Cardiac muscle cell (in vitro differentiated cells and primary cell): ENCODE measurements at places on chromosomes 3 and 15.
A peak's percentile ranks its signal among the peaks of the same experiment; 100 is the strongest.

DNA sequence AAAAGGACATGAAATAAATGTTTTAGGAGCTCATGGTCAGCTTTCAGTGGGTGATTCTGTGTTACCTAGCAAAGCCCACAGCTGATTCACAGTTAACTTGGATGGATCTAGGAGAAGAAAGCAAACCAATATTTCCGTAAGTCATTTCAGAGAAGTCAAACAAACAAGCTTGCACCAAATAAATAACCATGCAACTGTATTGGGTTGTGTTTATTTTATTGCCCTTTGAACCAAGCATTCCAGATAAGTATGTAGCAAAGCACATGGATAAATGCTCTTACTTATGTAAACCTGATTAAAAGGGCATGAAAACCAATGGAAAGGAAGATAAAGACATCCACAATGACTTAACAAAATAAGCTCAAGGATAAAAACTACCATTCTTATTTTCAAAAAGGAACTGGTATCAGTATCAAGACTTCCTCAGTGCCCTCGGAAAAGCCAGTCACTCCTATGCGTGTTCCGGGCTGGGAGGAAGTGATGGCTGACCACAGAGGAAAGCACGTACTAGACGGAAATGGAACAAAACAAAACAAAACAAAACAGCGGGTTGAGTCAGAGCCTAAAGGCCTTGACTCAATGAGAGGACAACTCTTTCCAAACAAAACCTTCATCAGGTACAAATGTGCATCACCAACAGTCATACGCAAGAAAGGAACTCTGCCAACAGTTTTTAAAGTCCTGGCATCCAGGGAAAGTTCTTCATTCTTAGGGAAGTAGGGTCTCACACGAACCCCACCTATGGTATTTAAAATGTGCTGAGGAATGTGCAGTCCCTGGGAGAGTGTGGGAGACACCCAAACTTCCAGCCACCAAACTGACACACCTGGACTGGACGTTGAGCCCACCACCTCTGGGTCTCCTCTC lies 103.3 kb downstream of the SNRK start:
- no peak for DNase-seq

GRCh38 chr15:89756897-89757296 lies 5.8 kb upstream of the MESP1 start:
- DNase-seq: no peak

DNA sequence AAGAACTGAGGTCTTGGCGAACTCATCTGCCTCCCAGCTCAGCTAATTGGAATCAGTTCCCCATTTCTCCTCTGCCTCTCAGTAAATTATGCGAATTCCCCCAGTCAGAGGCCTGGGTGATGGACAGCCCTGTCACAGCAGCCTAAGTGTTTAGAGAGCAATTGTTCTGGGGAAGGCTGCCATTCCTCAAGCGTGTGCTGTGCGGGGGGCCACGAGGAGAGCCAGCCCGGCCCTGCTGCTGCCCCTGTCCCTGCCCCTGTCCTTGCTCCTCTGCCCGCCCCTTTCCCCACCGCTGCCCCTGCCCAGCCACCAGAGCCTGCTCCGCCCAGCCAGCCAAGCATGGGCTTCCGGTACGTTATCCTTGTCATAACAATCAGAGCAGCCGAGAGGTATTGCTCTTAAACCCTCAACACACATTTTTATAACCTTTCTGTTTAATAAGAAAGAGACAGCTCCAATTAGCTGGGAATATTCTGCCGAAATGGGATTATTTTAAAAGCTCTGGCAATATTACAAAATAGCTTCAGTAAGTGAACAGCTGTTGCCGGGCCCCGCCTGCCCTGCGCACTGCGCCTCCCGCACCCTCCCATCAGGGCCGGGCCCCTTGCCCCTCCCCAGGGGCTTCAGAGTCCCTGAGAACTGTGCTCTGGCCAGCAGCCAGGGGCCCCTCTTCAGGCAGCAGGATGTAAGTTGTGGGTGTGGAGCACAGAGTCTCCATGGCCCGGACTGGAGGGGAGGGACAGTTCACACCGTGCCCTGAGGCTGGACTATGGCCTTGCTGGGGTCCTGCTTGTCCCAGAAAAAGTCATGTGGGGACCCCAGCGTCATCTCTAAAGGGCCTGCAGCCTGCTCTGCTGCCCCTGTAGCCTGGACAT lies 12.4 kb upstream of the CACNA2D2 start:
- DNase-seq: peak; percentile 94

GRCh38 chr15:48634893-48635292 lies 10.6 kb downstream of the FBN1 start:
- peak; percentile 54 for DNase-seq

- DNase-seq: no peak
These were observed 2.9 kb downstream of the CADM2 start for GRCh38 chr3:84961521-84962255.

DNA sequence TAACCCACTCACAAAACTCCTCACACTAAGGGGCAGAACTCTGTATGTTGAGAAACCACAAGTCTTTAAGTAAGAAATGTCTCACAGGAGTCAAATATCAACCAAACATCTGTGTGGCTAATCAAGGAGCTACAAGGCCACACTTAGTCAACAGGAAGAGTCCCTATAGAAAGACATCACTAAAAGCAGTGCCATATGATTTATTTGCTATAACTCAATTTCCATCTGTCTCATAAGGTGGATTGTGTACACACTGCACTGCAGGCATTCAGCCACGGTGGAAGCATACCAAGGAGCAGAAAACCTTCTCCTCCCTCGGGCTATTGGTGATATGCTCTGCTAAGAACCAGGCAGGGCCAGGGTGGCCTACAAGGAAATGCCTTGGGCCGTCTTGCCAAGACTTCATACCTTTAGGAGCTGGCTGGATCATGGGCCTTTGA lies 197.6 kb upstream of the CFAP20DC start:
- DNase-seq: no peak

DNA sequence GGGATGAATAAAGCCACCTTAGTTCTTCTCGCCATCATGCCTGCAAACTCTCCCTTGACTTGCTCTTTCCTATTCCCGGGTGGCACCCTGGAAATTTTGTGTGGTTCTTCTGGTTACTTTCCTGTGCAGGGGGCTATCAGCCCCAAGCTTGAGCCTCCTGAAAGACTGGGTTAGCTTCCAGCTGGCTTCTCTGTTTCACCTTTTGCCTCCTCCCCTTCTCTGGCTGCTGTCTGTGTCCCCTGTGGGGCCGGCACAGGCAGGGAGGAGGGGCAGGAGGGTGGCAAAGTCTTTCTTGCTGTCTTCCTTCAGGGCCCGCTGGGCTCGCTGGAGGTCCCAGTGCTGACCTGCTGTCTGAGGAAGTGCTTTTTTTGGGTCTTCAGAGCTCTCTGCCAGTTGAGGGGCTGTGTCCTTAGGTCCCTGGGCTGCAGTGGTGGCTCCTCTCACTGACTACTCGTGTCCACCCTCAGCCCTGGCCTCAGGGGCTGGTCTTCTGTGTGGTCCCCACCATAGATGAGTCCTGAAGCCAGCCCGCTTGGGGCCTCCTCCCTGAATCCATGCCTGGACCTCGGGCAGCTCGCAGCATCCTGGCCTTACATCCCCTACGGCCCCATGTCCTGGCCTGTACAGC lies 196.5 kb downstream of the KLF13 start:
- DNase-seq: no peak

- peak; percentile 85 for DNase-seq
These were observed at the start of the genes LRRC34 and LRRIQ4 for GRCh38 chr3:169812332-169813235. TSS of gene LRRC34 (minus strand) at chr3:169812904. CDS start at chr3:169812548, 356 bp downstream. TSS of gene LRRIQ4 (plus strand) at chr3:169812870. CDS start at chr3:169821922, 9,052 bp downstream.

DNA sequence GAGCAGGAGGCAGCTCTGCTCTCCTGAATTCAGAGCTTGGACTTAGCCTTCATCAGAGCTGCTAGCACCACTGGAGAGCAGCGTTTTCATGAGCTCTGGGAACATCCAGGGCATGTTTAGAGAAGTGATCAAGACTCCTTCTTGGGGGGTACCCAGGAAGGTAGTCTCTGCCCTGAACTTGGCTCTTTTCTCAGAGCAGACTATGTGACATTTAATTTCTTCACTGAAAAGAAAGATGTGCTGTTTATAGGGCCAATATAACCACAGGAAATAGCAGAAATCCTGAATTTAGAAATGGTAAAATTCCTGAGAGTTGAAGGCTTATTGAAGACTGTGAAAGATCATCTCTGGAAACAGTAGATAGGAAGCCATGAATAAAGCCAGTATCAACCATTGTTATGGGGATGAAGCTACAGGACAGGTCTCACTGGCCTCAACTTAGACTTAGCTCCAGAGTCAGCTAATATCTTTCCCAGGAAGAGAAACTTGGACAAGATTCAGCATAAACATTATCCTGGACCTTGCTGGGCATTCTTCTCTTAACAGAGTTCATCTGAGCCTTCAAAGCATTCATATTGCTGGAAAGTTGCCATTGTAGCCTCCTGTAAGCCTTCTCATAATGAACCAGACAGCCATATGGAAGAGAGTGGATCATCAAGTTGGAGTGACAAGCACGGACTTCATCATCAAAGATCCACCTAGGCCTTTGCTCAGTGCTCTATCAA lies 386.6 kb upstream of the THBS1 start:
- peak; percentile 55 for DNase-seq

- DNase-seq: no peak
These were observed 21.0 kb downstream of the MIX23 start for GRCh38 chr3:122362026-122362425.

- DNase-seq: no peak
These were observed 28.8 kb downstream of the ATG7 start for GRCh38 chr3:11300970-11301369.

GRCh38 chr15:84981711-84982300 lies at the start of gene PDE8A:
TSS of gene PDE8A (plus strand) at chr15:84981856. CDS start at chr15:84982163, 307 bp downstream.
- peak; percentile 62 for DNase-seq

DNA sequence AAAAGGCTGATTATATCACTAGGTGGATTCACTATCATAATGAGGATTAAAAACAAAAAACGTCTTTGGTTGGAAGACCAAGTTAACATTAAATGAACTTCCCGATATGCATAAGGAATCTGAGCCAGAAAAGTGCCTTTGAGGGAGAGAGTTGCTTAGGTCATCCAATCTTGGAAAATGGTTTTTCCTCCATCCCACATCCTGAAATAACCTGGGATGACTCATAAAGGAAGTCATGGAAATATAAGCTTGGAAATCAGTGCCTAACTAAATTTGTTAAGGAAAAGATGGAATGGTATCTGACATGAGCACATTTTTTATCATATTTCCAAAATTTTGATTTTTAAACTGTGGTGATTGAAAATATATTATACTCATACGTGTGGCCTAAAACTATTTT lies 66.0 kb downstream of the KBTBD8 start:
- DNase-seq: peak; percentile 13

DNA sequence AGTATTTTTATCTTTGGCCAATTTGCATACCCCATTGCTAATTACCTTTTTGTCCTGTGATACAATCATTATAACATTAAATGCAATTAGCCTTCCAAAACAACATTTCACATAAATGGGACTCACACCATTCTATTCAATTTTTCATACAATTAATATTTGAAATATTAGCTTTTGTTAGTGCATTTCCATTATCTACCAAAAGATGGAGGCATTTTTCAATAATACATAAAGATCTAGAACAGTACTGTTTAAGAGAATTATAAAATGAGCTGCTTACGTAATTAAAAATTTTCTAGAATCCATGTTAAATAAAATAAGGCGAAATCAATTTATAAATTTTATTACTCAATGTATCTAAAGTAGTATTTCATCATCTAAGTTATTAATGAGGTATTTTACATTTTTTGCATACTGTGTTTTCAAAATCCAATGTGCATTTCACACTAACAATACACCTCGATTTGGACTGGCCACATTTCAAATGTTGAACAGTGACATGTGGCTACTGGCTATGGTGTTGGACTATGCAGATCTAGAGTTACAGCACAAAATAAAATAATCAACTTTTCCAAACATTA lies 74.3 kb downstream of the TJP1 start:
- no peak for DNase-seq

DNA sequence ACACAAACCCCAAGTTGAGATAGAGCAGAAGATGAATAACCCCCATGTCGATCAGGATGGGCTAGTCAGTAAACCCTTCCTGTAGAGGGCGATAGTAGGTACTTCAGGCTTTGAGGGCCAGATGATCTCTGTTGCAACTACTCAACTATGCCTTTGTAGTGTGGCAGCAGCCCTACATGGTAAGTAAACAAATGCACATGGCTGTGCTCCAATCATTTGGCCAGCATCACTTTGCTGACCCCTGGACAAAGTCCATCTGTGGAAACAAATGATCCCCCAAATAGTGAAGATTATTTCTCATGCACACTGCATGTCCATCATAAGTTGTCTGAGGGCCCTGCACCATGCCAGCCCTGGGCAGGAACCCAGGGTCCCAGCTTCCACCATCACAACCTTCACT lies 402.2 kb upstream of the PROK2 start:
- no peak for DNase-seq

DNA sequence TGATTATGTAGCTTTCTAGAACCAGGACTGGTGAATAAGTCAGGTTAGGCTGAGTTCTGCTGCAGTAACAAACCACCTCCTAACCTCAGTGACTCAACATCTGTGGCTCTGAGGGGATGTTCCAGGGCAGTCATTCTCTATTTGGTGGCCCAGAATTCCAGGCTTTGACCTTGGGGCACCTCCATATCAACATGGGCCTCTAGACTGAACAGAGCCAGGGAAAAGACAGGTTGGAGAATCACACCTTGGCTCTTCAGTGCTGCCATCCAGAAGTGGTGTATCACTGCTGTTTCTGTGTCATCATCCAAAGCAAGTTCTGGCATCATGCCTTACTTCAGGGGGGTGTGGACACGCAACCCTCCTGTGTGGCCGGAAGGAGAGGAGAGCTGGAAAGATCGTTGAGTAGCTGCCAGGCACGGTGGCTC lies 15.3 kb downstream of the ZBTB47 start:
- peak; percentile 41 for DNase-seq

DNA sequence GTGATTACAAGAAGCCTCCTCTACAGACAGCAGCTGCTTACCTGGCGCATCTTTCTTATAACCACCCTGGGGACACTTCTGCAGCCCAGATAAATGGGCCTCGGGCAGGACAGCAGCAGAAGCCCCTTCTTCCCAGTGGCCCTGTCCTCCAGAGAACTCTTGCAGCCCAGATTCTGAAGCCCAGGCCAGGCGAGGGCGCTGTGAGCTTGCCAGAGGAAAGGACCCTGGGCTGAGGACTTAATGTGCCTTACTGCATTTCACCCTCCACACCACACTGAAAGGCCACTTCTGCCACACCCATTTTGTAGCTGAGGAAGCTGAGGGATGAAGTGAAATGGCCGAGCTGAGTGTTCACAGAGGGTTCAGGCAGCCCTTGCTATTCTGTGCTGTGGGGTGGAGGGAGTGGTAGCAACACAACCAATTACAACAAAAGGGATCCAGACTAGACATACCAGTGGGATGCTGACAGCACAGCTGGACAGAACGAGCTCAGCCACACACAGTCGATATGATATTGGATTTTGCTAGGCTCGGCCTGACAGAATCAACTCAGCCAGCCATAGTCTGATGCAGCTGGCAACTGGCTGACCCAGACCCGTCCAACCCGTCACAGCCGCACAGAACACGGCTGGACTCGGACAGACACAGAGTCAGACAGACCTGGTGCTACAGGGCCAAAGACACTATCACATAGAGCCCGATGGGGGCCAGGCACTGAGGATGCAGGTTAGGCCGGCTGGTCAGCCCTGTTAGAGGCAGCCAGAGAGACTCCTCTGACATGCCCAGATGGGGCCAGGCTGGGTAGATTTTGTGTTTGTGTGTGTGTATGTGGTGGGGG lies 7.3 kb downstream of the ACOX2 start:
- DNase-seq: peak; percentile 38

GRCh38 chr3:9582332-9582731 lies 28.7 kb upstream of the LHFPL4 start:
- DNase-seq: no peak
